ENCODE measurements at places on chromosomes 11 and 22. TPM values are rescaled to one million over a fixed set of nuclear protein-coding genes. Genes with fewer than 3 reads are reported as not detected.

MYEOV gene
- 0.19 TPM for polyA plus RNA-seq

SYT9 gene
- 0.70 TPM for polyA plus RNA-seq

KCNE3 gene
- polyA plus RNA-seq, result 2.4 TPM

GVQW3 gene
- 3.8 TPM for polyA plus RNA-seq

CXCR5 gene
- 0.96 TPM for polyA plus RNA-seq

SYT13 gene
- polyA plus RNA-seq, result 3.5 TPM

CNIH2 gene
- polyA plus RNA-seq, result 4.3 TPM

SLC39A13 gene
- 15.8 TPM for polyA plus RNA-seq

USP2 gene
- polyA plus RNA-seq, result 5.0 TPM

MISFA gene
- 7.9 TPM for polyA plus RNA-seq

SERPIND1 gene
- not detected for polyA plus RNA-seq

GP1BB gene
- 0.53 TPM for polyA plus RNA-seq

TCIRG1 gene
- polyA plus RNA-seq, result 20.4 TPM

ISX gene
- polyA plus RNA-seq, result not detected

ZNHIT2 gene
- polyA plus RNA-seq, result 17.7 TPM

TTC36 gene
- 0.40 TPM for polyA plus RNA-seq

OR52I1 gene
- not detected for polyA plus RNA-seq

APOL5 gene
- polyA plus RNA-seq, result not detected

GSTT2B gene
- 17.2 TPM for polyA plus RNA-seq

MRGPRX4 gene
- polyA plus RNA-seq, result not detected

ZP1 gene
- polyA plus RNA-seq, result not detected

FZD4 gene
- 1.4 TPM for polyA plus RNA-seq

CCDC116 gene
- not detected for polyA plus RNA-seq
